ENCODE measurements at places on chromosomes 4 and X.

GRCh38 chrX:21963269-21963668 is 22.8 kb downstream of the SMS start:
- no peak for DNase-seq

DNA sequence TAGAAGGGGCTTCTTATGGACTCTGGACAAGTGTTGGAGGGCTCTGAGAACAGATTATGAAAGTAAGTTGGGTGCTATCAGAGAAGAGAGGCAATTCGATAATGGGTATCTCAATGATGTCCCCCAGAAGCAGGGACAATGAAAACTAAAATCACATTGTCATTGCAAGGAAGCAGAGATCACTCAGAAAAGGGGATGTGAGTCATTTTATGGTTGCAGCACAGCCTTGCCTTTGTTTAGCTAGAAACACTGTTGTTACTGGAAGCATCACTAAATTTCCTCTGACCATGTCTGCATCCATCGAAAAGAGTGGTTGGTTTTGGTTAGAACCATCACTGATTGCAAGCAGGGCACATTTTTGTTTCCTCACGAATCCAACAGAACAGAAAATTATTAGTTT is 246.8 kb upstream of the NWD2 start:
- no peak for DNase-seq

DNA sequence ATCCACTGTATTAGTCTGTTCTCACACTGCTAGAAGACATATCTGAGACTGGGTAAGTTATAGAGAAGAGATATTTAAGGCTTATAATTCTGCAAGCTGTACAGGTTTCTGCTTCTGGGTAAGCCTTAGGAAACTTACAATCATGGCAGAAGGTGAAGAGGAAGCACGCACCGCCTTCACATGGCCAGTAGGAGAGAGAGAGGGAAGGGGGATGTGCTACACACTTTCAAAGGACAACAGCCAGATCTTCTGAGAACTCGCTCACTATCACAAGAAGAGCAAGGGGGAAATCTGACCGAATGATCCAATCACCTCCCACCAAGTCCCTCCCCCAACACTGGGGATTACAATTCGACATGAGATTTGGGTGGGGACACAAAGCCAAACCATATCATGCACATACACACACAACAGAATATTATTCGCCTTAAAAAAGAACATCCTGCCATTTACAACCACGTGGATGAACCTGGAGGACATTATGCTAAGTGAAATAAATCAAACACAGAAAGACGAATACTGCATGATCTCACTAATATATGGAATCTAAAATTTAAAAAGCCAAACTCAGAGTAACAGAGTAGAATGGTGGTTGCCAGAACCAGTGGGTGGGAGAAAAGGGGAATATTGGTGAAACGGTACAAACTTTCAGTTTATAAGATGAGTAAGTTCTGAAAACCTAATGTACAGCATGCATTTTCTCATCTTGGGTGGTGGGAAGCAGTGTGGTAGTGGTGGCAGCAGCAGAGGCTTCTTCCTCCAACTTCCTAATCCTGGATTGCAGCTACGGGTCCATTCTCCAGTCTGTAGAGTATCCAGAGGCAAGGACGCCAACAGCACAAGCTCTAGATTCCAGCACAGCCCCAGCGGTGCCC is 12.8 kb downstream of the FRYL start:
- no peak for DNase-seq

DNA sequence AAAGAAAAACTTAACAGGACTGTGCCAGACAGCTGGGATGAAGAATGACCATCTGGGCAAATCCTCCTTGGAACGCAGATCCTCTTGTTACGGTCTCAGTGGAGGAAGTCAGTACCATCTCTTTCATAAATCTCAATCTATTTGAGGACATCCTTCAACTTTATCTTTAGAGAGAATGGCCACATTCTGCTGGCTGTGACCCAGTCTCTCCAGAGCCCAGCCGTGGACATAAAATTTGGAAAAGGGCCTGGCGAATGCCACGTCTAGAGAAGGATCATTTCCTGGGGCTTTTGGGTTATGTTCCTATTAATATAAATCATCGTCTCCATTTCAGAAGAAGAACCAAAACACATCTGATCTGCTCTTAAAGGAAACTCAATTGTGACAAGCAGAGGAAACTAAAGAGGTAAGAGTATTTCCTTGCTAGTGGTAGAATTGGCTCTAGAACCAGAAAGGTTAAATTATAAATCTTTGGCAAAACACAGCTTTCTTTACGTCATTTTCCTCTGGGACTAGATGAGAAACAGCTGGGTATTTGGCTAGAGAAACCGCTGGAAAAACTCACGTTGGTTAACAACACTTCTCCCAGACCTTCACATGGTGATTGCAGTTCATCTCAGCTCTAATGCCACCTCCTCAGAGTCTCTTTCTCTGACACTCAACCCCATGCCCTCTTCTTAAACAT is 164.7 kb downstream of the CHIC2 start:
- no peak for DNase-seq

- no peak for DNase-seq
These were observed 1630.0 kb downstream of the STIM2 start for GRCh38 chr4:28490669-28491068.

DNA sequence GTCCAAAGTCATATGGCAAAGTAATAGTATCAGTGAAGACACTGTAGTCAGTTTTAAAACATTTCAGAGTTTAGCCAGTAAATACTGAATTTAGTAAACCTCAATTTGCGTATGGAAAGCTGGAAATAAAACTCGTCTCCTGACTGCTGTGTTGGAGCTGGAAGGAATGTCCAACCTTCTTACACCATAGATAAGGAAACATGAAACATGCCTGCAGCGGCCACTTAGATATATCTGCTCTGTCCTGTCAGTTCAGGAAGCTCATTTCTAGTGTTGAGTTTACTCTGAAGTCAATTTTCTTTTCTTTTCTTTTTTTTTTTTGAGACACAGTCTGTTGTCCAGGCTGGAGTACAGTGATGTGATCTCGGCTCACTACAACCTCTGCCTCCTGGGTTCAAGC is 21.2 kb downstream of the ARHGAP10 start:
- no peak for DNase-seq

DNA sequence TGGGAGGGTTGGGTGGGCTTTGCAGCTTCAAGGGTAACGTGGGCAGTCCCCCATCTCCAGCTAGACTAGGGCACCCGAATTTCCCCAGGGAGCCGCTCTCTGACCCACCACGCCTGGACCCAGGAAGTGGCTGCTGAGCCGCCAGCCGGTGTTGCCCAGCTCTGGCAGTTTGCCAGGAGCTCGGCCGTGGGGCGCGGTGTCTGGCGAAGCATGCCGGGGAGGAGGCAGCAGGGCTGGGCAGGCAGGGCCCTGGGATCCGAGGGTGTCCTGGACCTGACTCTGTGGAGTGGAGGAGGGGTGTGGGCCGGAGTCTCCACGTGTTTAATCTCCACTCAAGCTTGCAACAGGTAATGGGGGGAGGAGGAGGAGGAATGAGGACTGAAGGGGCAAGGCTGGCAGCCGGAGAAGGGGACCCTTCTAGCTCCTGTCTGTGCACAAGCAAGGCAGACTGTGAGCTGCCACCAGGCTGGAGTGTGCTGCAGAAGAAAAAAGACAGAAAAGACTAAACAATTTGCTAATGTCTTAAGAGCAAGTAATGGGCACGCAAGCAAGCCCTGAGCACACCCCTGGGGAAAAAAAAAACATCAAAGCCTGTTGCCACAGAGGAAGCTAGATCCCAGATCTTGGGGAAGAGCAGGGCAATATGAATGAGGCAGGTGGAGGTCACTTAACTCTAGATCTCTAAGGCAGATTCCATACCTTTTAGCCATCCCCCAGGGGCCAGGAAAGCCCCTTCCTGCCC is 2.4 kb downstream of the LONRF3 start:
- no peak for DNase-seq

- DNase-seq: no peak
These were observed 87.5 kb upstream of the INTU start for GRCh38 chr4:127545271-127545670.

- no peak for DNase-seq
These were observed 116.7 kb upstream of the TMEM164 start for GRCh38 chrX:109886122-109886761.

DNA sequence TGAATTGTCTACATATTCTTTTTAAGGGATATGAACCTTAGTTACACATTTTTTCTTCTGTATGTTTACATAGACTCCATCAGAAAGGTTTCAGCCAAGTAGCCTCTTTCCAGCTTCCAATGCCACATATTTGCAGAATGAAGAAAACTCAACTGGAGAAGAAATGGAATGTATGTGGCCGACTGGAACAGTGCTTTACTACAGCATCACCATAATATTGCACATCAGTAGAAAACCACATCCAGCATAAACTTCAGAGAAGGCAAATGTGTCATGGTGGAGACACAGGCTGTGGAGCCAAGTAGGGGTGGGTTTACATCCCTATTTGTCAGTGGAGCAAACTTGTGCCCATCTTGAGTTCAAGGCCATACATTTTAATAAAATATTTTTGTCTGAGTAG is 204.8 kb upstream of the LDB2 start:
- no peak for DNase-seq

- DNase-seq: no peak
These were observed 23.7 kb upstream of the FAM47B start for GRCh38 chrX:34918856-34919255.

DNA sequence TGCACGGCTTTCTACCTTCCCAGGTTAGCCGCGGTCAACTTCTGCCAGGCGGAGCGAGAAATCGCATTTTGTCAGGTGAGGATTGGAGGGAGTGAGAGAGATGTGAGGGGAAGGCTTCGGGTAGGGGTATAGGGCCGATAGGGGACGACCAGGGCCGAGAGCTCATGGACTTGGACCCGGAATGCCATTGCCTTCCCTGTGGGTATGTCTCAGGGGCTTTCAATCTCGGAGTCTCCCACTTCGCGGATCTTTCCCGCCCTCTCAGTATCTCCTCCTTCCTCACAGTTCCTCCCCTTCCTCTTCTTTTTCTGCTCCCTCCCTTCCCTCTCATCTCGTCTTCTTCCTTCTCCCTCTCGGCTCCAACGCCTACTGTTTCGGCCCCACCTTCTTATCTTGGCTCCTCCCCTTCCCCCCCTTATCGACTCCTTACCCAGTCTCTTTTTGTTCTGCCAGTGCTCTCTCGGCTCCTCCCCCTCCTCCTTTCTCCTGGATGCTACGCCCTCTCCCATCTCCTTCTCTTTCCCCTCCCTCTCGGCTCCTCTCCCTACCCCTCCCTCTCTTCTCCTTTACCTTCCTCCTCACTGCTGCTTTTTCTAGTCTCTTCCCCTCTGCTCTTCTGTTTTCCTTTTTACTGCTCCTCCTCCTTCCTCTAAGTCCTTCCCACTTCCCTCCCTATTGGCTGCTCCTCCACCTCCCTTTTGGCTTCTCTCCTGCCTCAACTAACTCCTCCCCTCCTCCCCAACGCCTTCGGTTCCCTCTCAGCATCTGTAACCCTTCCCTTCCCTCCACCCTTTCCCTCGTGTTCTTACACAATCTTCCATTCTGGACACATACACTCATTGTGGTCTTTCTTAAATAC is 29.4 kb upstream of the RBMX start:
- peak; percentile 12 for DNase-seq

DNA sequence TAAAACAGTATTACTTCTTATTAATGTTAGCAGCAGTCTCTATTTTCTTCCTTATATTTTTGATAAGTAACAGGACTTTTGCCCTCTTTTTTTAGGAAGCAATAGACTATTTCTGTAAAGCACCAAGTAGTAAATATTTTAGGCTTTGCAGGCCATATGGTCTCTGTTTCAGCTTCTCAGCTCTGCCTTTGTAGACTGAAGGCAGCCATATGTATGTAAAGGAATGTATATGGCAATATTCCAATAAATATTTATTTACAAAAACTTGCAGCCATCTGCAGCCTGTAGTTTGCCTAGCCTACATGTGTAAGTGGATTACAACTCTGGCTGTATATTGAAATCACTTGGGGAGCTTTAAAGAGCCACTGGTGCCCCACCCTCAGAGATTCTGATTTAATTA is 15.0 kb downstream of the RADX start:
- DNase-seq: no peak

- no peak for DNase-seq
These were observed 362.2 kb downstream of the SMARCA1 start for GRCh38 chrX:129161108-129161507.

GRCh38 chr4:139247700-139248238 is 32.3 kb downstream of the MGARP start:
- DNase-seq: no peak

GRCh38 chrX:84240848-84241565 is 53.0 kb upstream of the RPS6KA6 start:
- no peak for DNase-seq

- no peak for DNase-seq
These were observed 138.9 kb downstream of the DCLK2 start for GRCh38 chr4:150217192-150217591.

DNA sequence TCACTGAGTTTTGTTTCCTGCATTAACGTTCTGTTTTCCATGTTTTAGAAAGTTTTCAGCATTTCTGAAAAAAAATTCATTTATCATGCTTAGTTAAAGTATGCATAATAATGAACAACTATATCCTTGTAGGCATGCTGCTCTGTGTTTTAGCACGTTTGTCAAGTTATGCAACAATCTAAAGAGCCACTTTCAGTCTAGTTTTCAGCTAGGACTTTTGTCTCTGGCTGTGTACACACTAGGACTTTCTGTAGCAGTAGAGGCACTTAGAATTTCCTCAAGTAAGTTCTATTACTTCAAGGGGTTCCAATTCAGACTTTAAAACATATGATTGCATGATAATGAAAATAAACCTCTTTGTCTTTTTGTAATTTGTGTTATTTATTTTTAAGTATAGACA is 12.4 kb downstream of the DCAF8L1 start:
- no peak for DNase-seq

GRCh38 chr4:116020141-116020722 is 906.8 kb upstream of the NDST4 start:
- no peak for DNase-seq

- DNase-seq: no peak
These were observed 8.8 kb upstream of the TMSB4X start for GRCh38 chrX:12966151-12966550.

DNA sequence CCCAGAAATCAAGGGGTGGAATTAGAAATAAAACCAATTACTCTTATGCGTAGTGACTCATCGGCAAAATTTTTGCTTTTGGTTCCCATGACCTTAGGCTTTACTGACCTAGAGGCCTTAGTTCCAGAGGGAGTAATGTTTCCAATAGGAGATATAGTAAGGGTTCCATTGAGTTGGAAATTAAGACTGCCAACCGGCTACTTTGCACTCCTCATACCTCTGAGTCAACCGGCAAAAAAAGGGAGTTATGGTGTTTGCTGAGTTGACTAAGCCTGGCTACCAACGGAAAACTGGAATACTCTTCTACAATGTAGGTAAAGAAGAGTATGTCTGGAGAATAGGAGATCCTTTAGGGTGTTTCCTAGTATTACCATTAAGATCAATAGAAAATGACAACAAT is 919.8 kb downstream of the CENPC start:
- no peak for DNase-seq

DNA sequence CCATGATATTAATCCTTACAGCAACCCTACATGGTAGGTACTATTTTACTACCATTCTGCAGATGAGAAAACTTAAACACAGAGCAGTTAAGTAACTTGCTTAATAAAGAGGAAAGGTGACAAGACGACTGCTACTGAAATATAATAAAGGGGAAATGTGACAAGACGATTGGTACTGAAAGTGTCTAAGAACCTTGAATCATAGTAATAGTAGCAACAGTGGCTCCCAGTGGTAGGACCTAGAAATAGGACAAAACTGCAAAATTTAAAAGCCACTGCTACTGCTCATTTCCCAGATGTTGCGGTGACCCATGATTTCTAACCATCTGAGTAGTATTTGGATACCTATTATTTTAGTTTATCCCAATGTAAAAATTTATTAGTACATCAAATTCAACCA is 89.5 kb downstream of the TASL start:
- no peak for DNase-seq

GRCh38 chr4:45751877-45752530 is 371.9 kb downstream of the GABRG1 start:
- DNase-seq: no peak

- no peak for DNase-seq
These were observed 24.3 kb downstream of the RAI2 start for GRCh38 chrX:17836830-17837229.

Measured in stimulated activated CD4-positive, alpha-beta T cell treated with anti-CD3 and anti-CD28 coated beads, Interleukin-15, amount 100 ng/mL, for 1 hour (primary cell).